ENCODE measurements at places on chromosomes 16 and 17.
A peak's percentile ranks its signal among the peaks of the same experiment; 100 is the strongest.

DNA sequence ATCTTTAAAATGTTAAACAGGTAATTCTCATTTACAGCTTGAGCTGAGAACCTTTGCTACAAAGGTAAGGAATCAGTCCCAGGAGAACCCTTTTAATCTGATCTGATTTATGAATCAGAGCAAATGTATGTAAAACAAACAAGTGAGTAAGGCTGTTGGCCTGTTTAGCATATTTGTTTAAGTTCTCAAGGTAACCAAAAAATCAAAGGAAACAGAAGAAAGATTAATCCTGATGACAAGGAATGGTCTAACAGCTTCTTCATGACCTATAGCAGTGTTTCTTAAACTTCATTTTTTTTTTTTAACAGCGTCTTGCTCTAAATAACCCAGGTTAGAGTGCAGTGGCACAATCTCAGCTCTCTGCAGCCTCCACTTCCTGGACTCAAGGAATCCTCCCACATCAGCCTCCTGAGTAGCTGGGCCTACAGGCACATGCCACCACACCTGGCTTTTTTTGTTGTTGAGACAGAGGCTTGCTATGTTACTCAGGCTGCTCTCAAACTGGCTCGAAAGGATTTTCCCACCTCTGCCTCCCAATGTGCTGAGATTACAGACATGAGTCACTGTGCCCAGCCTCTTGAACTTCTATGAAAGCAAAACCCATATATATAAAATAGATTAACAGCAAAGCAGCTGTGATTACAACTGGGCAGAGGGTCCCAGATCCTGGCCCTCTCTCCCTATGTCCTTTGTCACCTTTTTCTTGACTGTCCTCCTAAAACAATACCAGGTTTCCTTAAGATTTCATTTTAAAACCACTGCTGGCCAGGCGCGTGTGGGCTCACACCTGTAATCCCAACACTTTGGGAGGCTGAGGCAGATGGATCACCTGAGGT lies 5.1 kb upstream of the JPT1 start:
- no peak for DNase-seq

DNA sequence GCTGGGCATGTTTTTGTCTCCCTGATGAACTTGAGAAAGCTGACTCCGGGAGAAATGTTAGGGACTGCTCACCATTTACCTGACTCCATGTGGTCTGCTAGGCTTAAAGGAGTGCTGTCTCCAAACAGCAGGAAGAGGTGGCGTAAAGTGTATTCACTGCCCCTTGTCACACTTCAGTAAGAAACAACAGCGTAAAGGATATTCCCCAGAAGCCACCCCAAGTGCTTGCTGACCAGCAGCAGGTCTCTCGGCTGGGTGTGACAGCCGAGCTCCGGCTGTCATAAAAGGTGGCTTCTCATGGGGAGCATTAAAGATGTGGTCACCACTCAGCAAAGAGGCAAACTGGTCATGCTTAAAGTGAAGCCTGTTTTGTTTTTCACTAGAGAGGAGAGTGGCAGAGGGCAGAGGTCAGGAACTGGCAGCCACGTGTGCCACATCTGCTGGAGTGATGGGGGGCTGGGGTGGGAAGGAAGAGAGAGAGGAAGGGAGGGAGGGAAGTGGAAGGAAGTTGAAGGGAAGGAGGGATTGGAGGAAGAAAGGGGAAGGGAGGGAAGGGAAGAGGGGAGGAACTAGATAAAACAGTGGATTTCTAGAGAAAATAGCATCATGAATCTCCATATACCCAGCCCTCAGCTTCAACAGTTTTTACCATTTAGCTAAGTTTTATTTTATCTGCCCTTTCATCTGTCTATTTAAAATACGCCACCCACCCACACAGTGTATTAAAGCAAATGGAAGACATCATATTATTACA lies 119.3 kb downstream of the CLEC16A start:
- DNase-seq, result no peak

- no peak for DNase-seq
Observed at GRCh38 chr16:90005956-90006663, 13.1 kb downstream of the DBNDD1 start.

DNA sequence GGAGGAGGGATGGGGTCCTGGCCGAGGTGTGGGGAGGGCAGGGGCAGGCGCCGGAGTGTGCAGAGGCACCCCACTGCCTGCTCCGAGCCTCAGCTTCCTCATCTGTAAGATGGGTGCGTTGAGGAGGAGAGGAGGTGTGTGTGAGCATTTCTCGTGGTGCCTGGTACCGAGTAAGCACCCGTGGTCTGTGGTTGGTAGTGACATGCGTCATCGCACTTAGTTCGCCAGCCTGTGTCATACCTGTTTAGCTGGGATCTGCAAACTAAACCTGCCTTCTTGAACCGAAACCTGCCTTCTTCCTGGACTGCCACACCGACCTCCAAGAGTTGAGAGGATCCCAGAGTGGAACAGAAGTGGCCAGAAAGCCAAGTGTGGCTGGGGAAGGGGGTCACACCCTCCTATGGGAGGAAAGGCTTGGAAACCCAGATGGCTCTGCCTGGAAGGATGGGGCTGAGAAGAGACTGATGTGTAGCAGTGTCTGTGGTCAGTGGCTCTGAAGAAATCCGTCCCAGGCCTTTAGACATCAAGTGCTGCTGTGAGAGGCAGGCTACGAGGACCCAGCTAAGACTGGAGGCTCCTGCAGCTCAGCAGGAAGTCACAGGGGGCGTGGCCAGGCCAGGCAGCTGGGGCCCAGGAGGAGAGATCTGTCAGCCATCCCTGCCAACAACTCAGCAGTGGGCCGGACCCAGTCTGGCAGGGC lies 162.6 kb upstream of the PLCG2 start:
- no peak for DNase-seq

GRCh38 chr17:80501741-80502577 lies 25.6 kb upstream of the NPTX1 start:
- DNase-seq, result no peak

GRCh38 chr16:51573191-51573590 lies 422.1 kb upstream of the SALL1 start:
- DNase-seq, result no peak

DNA sequence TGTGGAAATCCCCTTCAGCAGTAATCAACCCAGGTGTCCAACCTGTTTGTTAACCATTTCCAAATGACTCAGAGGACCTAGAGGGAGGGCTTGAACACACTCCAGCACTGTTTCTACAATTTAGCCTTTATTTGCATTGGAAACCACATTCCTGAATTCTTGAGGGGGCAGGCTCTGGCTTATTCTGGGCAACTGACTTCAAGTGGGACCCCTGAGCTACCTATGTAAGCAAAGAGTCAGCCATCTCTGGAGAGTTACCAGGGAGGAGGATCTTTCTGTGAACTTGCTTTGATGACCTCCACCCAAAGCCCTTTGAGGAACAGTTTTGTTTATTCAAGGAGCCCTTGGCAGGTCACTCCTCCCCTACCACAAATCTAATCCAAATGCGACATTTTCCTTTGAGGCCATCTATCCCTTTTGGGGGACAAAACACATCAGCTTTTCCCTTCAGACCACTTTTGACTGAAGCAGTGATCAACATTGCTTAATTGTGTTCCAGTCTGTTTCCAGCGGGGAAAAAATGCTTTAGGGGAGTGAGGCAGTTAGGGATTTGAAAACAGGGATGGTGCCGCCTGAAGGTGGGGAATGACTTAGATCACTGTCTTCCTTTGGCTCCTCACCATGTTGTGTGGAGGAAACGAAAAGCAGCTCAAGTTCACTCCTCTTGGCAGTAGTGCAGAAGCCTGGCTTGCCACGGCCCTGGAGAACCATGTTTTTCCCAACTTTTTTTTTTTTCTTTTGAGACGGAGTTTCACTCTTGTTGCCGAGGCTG lies 46.2 kb downstream of the TUBD1 start:
- no peak for DNase-seq

DNA sequence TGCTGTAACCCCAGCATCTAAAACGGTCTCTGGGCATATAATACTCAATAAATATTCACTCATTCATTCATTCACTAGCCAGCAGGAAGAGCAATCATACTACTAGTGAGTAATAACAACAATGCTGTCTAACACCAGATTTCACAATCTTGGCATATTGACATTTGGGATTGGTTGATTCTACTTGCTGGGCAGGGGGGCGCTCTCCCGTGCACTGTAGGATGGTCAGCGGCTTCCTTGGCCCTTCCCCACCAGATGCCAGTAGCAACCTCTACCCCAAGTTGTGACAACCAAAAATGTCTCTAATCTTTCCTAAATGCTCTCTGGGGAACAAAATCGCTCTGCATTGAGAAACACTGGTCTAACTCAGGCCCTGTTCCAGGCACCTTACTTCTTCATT lies 20.7 kb downstream of the WFDC1 start:
- DNase-seq, result no peak

DNA sequence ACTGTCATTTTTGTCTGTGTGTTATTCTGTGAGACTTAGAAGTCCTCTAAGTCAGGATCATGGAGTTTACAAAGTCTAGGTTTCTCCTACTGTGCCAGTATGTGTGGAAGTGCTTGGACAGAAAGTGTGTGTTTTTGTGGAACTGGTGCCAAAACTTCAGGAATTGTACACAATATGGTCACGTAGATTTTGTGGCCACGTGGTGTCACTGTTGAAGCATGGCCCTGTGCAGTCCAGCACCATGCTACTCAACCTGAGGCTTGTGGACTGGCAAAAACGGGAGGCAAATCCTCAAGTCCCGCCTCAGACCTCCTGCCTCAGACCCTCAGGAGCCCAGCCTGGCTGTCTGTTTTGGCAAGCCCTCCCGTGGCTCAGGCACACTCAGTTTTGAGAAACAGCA lies 16.7 kb upstream of the ALKBH5 start:
- DNase-seq, result no peak

DNA sequence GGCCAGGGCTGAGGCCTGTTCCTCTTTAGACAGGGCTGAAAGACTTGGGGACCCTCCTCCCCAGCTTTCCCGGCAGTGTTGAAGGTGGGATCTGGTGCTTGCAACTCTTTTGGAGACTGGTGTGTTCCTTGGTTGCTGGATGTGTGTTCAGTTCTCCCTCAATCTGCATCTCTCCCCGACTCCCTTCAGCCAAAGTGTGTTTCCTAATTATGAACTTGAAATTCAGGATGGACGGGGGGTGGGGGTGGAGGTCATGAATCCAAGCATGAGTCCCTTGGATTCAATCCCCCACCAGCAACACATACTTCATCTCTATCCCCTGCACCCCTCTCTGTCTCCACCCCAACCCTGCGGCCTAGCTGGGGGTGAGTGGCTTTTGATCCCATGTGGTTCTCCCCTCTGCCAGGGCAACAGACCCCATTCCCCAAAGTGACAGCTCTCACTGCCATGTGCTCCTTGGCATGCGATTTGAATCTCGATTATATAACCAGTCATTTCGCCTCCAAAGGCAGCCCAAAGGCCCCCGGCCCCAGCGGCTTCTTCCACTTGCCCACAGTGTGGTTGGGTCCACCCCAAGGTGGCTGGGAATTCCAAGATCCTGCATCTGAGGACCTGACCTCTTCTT lies 1.3 kb downstream of the ARHGAP23 start:
- no peak for DNase-seq

DNA sequence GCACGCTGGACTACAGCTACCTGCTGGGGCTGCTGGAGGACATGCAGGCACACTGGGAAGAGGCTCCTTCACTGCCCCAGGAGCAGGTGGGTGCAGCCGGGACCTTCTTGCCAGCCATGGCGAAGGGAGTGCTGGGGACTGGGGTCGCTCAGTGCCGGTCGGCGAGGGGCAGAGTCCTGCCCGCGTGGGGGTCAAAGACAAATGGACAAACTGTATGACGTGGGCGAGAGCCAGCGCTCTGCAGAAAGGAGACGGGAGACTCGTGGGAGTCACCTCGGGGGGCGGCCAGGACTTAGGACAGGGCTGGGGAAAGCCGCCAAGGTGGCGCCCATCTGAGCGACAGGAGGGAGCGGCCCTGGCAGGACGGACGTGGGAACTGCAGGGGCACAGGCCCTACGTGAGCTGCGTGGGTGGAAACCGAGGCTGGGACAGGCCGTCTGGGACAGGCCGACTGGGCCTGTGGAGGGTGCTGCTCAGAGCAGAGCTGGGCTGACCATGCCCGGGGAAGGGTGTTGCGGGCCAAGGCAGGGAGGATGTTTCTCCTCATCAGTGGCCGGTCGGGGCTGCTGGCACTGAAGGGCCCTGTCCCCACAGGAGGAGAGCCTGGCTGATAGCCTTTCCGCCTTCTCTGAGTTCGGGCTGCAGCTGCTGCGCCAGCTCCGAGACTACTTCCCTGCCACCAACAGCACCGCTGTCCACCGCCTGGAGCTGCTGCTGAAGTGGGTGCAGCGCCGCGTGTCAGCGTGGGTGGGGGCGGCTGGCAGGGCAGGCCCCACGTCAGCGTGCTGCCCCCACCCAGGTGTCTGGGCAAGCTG lies 8.0 kb downstream of the TSR3 start:
- DNase-seq, result no peak

GRCh38 chr17:42463976-42464400 lies 5.3 kb downstream of the ATP6V0A1 start:
- no peak for DNase-seq

GRCh38 chr17:17526369-17526768 lies 30.2 kb upstream of the RASD1 start:
- no peak for DNase-seq

DNA sequence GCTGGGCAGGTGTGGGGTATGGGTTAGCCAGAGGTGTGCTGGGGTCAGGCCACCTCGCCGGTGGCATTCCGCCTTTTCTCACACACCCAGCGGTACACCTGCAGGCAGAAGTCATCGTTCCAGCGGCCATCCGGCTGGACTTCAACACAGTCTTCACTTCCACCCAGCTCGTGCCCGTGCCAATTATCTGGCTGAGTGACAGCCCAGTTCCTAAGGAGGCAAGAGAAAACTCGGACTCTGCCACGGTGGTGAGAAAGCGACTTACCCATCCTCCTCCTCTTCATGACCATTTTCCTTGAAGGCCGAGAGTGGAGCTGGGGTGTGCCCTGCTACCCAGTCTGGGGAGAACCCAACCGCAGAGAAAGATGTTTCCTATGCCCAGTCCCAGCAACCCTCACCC lies 13.1 kb downstream of the ASGR2 start:
- no peak for DNase-seq

DNA sequence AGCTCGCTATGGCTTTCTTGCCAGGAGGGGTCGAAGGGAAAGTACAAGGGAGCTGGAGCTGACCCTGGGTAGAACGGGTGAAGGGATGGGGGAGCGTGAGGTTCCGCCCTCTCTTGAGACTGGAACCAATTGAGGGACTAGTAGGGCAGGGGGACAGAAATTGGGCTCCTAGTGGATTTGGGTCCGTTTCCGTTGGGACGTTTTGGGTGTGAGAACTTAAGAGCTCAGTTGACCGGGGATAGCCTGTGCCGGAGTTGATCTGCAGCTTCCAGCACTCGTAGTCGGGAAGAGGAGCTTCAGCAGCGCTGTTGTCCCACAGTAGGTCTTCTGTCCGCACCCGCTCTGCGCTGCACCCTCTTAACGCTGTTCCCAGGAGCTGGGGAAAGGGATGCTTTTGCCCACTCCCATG lies 481 bp downstream of the CNTROB start:
- DNase-seq, result no peak

DNA sequence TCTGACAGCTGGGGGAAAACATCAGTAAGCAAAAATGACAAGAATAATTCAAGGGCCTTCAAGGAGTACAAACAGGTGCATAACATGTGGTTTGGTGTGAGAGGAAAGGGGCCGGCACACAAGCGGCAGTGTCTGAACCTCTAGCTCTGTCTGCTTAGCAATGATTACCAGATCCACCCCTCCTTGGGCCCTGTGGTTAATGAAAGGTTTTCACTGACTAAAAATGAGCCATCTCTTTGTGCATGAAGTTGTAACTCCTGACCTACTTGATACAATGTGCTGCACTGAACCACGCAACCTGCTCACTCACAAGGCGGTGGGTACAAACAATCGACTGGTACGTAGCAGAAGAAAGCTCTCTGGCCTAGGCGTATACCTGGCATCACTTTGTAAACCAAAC lies 15.1 kb downstream of the FAM117A start:
- DNase-seq, result peak; percentile 61

Data from KG1 (cell line).